ENCODE measurements at places on chromosomes 5 and 9. TPM values are rescaled to one million over a fixed set of nuclear protein-coding genes. Genes with fewer than 3 reads are reported as not detected.

PCDHA1 gene
- polyA plus RNA-seq, result 0.03 TPM

ADAMTS13 gene
- polyA plus RNA-seq, result 3.7 TPM

- DNase-seq, result no peak
Measured at GRCh38 chr9:91879231-91879630, 70.8 kb downstream of the ROR2 start.

DNA sequence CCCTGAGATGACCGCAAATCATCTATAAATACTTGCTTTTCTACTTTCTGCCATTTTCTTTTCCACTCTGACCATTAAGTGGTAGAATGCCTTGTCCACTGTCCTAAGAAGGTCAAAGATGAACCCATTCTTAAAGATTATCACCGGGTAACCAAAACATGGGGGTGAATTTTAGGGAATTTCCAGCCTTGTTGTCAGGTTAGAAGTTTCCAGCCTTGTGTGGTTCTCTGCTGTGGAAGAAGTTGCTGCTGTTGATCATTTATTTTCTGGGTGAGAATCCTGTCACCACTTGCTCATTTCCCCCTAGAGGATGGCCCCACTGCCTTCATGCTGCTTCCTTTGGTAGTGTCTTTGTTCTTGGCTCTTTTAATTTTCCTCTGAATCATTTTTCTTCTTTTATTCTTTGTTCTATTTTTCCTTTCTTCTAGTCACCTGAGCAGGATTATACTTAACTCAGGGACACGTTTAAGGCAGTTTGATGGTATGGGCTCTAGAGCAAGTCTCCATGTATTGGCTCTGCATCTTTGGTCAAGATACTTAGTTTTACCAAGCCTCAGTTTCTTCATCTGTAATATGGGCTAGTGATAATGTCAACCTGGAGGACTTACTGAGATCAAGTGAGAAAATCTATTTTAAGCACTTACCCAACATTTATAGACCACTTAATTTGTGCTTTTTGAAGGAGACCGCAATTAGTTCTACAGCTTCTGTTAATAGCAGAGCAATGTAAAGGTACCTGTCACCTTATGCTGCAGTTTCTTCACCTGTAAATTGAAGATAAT lies 266.2 kb downstream of the ARHGAP26 start:
- no peak for DNase-seq

PCDHGB2 gene
- 2.2 TPM for polyA plus RNA-seq

AMBP gene
- 2.4 TPM for polyA plus RNA-seq

GRCh38 chr5:112002376-112002775 lies 245.4 kb upstream of the NREP start:
- no peak for DNase-seq

SHC3 gene
- 1.6 TPM for polyA plus RNA-seq

ZDHHC11B gene
- polyA plus RNA-seq, result 5.8 TPM

DNA sequence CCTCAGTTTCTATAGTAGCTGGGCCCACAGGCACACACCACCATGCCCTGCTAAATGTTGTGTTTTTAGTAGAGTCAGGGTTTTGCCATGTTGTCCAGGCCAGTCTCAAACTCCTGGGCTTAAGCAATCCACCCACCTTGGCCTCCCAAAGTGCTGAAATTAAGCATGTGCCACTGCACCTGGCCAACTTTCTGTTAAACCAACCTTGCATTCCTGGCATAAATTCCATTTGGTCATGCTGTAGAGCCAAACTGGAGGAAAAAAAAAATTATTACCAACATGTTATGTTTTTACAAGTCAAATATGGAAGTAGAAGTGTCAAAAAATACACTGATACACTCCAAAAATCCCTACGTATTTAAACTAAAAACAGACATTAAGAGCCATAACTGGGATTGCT lies 54.1 kb downstream of the ERMP1 start:
- DNase-seq, result no peak

DNA sequence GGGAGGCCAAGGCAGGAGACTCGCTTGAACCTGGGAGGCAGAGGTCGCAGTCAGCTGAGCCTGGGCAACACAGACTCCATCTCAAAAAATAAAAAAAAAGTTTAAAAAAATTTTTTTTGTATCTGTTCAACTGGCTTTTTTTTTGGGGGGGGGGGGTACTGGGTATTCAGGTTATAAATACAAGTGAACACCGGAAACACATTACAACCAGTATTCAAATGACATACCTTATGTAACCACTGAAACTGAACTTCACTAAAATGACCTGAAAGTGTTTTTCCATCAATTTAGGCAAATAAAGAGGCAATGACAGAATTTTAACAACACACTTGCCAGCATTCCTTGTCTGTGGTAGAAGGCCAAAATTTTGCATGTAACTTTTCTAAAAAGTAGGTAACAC lies 33.5 kb downstream of the STRBP start:
- no peak for DNase-seq

- no peak for DNase-seq
Measured at GRCh38 chr9:34573599-34574325, 15.8 kb downstream of the CNTFR start.

ROPN1L gene
- polyA plus RNA-seq, result 0.72 TPM

DNA sequence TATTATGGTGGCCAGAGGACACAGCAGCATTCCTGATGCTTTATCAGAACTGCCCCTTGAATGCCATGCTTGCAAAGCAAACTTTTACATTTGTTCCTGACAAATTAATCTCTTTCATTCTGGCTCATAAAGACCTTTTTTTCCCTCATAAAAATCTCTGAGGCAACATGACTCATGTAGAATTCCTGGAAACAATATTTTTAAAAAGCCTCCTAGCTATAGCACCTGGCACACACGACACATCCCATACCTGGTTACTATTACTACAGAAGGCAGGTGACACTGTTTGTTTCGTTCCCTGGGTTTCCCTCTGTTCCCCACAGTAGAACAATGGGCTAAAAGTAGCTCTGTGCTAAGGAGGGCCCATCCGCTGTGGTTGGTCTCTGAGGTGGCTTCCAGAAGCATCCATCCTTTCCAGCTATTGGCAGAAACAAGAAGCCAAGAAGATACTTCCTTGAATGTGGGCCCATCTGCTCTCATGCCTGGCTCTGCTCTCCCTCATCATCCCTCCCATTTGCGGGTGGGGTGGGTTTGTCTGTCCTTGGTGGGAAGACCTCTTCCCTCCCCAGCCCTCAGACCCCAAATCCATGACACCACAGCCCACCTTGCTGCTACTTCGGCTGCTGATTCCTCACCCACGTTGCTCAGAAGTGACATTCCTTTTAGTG lies 59.1 kb downstream of the GALNT12 start:
- no peak for DNase-seq

DNA sequence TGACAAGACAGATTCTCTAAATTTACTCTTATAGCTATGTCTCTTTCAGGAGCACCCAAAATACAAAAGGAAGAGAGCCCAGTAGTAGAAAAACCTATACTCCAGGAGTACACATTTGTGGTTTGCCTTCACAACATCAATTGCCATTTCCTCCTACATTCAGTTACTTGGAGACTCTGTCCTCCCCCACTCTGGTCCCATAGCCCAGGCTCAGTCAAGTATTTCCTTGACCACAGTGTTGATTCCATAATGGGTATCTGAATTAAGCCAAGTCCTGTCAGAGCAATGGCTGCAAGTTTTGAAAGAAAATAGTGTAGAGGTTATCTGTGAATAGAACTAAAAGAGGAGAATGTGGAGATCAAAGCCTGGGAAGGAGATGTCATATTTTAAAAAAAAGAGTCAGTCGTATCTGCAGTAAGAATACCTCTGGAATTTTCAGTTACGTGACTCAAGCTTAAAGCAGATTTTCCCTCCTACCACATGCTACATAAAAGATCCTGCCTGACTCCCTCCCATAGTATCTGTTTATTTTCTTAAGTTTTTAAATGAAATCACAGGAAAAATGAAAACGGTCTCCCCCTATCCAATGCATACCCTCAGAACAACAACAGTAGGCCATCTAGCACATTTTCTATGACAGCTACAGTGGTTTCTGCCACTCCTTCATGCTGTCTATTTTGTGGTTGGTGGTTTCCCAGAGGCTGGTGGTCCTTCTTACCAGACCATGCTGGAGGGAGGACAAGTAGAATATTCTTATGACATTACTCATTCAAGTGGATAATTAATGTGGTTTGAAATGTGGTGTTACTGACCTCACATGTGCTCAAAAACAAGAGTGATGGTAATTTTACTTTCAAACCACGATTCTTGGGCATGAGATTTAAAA lies 249.7 kb upstream of the TMEM161B start:
- DNase-seq, result no peak

- DNase-seq, result no peak
Measured at GRCh38 chr5:145205546-145205945, 629.6 kb downstream of the PRELID2 start.

SAP30L gene
- polyA plus RNA-seq, result 26.8 TPM

LRRTM2 gene
- polyA plus RNA-seq, result 0.14 TPM

DNA sequence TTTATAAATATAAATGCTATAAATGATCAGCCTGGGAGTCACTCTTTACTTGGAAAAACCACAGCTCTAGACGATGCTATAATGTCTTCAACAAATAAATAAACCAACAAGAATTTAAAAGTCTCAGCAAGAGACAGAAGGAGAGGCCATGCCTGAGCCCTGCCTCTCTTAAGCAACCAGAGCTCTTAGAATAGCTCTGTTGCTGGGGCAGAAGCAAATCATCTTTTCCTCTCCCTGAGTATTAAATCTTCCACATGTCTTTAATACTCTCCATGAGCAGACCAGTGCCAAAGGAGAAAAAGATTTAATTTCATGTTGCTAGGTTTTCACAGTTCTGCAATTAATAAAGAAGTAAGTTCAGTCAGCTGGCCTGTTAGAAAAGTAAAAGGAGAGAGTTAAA lies 408.0 kb upstream of the SLC30A5 start:
- no peak for DNase-seq

GRCh38 chr9:27829621-27830020 lies 256.3 kb upstream of the C9orf72 start:
- no peak for DNase-seq

DNA sequence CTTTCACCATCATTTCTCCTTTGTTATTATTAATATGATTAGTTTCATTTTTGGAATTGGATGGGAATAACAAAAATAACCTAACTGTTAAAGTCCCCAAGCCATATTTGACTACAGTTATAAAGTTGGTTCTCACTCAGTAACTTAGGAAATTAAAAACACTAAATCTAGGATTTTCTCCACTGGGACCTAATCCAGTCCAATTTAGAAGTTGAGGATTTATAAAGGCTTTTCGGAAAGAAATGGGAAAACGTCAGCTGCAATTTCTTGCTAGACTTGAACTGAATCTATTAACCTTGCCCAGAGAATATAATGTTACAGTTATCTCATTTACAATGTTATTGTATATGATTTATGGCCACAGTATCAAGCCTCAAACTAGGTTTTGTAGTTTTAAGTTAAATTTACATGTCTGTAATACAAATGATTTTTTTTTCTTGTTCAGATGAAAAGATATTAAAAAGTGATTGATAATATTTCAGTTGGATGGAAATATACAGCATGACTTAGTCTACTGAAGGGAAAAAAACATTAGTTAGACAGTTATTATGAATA lies 524.3 kb upstream of the GRAMD2B start:
- DNase-seq, result peak; percentile 10

- no peak for DNase-seq
Measured at GRCh38 chr5:80503641-80504040, 15.7 kb downstream of the FAM151B start.

CACNA1B gene
- polyA plus RNA-seq, result 0.14 TPM

- no peak for DNase-seq
Measured at GRCh38 chr5:144947023-144947422, 776.4 kb downstream of the KCTD16 start.

C5orf63 gene
- polyA plus RNA-seq, result 1.2 TPM

IL33 gene
- 45.0 TPM for polyA plus RNA-seq

PCDHGA7 gene
- polyA plus RNA-seq, result 1.9 TPM

- DNase-seq, result no peak
Measured at GRCh38 chr9:125966959-125967711, 220.0 kb downstream of the PBX3 start.

DNA sequence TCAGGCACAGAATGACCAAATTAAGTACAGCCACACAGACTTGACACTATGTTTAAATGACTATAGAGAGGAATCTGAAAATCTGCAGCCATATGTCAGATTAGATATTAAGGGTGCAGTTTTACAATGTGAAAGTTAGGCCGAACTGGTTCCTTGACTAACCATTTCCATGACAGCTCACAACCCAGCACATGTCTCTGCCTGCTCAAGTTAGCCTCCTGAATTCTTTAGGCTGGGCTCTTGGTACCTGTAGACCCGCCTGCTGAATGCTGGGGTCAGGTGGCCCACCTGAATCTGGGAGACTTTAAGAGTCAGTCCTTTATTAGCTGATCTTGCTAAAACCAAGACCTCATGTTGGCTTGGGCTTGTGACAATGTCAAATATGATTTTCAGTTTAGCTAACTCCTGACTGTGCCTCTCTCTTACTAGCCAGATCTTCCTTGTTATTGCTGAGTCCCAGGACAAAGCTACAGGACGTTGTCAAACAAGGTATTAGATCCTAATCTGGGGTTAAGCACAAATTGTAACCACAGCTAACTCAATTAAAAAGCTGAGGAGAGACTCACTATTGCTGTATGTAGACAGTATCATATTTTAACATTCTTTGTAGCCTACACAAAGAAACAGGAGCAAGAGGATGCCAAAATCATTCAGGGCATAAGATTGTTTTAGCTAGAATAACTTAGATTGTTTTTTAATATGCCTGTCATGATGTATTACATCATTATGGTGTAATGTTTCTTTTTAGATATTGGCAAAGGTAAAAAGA lies 490.9 kb downstream of the SEMA5A start:
- no peak for DNase-seq

SEMA6A gene
- polyA plus RNA-seq, result 6.6 TPM

GRCh38 chr9:27752069-27752468 lies 178.8 kb upstream of the C9orf72 start:
- DNase-seq, result no peak

GPX3 gene
- 1,418 TPM for polyA plus RNA-seq

DNA sequence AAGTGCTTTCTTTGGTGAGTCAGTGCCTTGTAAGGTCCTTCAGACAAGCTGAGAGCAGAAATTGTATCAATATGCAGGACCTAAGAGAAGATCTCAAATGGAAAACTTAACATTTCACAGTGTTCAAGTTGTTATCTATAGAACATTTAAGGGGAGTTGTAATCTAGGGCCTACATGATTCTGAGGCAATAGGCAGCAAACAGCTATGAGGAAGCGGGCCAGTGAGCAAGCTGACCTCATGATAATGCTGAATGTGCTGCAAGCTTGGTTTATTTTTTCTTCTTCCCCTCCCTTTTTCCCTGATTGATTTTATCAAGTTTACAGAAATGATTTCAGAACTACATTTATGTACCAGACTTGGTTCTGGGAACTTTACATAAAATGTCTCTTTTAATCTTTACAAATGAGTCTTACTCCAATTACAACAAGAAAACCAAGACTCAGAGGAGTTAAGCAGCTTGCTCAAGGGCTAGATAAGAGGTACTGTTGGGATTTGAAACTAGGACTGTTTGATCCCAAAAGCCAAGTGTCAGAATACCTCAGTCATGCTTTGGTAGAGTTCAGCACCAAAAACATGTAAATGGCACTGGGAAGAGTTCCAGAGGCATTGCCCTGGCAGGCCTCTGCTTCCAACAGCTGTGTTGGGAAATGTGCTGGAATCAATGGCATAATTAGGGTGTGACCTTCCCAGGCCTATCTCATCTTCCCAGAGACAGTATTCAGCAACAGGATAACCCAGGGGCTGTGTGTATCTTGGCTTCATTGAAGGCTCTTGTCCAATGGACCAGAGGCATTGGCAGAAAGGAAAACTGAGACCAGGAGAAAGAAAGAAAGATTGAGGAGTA lies 130.1 kb downstream of the LRRC70 start:
- DNase-seq, result no peak

- DNase-seq, result no peak
Measured at GRCh38 chr9:617445-618085, 223.9 kb upstream of the DMRT1 start.

All from urinary bladder (tissue), 4 donors.